ENCODE measurements at places on chromosomes 7 and 10.

DNA sequence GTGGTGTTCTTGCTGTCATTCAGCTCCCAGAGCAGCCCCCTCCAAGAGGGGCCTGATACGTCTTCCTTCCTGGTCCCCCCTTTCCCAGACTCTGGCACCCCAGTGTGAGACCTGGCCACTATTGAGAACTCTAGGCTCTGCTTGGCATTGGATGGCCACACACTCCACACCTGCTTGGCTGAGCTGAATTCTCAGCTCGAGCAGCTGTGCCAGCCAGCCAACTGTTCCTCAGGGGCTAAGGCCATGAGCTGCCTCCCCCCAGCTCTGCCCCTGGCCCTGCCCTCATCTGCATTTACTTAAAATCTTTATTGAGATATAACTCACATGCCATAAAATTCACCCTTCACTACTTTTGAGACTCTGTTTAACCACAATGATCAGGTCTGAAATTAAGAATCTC, 6.7 kb downstream of the TLL2 start:
- DNase-seq = no peak

DNA sequence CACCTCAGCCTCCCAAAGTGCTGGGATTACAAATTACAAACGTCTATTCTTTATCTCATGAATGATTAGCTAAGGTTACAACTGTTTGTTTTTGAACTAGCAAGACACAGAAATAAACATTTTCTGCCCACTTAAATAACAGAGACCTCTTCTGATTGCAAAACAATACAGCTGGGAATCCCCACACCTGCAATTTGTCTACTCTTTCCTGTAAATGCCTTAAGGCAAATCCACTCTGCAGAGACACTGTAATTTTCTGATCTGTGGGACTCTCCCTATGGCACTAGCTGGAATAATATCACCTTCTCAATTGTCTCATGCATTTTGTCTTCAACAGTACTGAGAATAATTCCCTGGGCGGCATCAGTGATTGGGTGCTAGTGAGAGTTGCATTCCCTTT, 149.3 kb upstream of the FAM3C start:
- no peak for DNase-seq

- DNase-seq = no peak
Observed at GRCh38 chr10:3714531-3714930, 70.5 kb downstream of the KLF6 start.

DNA sequence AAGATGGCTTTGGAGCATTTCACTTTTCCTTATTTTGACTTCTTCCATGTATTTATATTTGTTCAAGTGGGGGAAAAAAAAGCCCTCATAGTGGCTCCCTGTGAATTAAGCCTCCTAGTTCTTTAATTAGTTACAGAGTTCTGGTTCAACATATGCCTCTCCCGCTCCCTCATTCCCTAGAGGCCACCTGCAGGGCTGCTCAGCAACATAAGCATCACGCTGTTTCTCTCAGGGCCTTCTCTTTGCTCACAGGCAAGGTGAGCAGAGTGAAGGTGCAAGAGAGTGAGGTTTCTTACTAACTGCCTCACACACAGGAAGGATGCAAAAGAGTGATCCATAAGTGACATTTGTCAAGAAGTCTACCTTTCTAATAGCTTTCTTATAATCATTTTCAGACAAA, 196.7 kb downstream of the SEMA3E start:
- DNase-seq = no peak

DNA sequence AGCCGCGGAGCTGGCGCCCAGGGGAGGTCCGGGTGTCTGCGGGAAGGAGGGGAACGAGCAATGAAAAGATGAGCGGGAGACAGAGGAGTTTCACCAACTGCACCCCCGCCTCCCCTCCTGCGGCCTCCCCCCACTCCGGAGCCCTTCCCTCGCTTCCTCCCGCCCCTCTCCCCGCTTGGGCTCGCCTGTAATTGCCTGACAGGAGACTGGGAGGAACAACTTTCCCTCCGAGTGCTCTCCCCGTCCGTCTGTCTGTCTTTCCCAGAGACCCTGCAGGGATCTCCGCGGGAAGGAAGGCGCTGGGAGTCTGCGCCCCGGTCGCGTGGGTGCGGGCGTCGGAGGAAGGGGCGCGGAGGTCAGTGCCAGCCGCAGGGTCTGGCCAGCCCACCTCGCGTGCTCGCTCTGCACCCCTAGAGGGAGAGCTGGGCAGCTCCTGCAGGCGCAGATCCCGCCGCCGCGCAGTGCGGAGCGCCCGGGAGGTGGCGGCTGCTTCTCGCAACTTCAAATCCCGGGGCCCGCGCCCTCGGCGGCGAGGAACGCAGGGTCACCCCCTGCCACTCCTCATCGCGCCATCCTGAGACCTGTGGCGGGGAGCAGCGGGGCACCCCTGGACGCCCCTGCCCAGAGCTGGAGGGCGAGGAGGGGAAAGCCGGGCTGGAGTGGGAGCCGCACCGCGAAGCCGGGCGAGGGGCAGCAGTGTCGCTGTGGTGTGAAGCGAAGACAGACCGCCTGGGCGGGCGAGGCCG, 511 bp upstream of the NRP1 start:
- no peak for DNase-seq

- DNase-seq = no peak
Observed at GRCh38 chr7:23268746-23269145, 22.2 kb downstream of the GPNMB start.

- DNase-seq = no peak
Observed at GRCh38 chr10:101495324-101495925, 92.6 kb downstream of the POLL start.

DNA sequence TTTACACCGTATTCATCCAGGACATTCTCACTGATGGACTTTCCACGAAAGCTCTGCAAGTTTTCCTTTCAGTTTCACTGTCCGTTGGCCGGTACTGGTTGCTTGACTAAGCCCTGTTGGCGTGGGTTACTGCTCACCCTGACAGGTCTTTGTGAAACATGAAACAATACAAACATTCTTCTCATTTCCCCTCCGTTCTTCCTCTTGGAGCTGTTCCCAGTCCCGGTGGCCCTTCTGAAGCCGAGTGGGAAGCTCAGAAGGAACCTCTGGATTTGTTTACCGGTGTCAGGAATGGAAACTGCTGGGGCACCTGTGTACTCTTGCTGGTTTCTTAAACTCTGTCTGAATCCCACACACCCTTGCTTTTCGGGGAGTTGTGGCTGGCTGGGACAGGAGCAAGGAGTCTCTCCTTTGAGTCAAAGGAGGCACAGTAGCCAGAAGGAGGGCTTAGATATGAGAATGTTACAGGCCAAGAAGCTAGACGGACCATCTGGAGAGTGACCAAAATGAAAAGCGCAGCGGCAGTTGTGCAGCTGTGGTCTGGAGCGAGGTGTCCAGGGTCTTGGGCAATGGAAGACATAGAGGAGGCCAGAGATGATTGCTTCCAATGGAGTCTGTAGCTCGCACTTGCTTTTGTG, 45.7 kb downstream of the LYZL2 start:
- no peak for DNase-seq

DNA sequence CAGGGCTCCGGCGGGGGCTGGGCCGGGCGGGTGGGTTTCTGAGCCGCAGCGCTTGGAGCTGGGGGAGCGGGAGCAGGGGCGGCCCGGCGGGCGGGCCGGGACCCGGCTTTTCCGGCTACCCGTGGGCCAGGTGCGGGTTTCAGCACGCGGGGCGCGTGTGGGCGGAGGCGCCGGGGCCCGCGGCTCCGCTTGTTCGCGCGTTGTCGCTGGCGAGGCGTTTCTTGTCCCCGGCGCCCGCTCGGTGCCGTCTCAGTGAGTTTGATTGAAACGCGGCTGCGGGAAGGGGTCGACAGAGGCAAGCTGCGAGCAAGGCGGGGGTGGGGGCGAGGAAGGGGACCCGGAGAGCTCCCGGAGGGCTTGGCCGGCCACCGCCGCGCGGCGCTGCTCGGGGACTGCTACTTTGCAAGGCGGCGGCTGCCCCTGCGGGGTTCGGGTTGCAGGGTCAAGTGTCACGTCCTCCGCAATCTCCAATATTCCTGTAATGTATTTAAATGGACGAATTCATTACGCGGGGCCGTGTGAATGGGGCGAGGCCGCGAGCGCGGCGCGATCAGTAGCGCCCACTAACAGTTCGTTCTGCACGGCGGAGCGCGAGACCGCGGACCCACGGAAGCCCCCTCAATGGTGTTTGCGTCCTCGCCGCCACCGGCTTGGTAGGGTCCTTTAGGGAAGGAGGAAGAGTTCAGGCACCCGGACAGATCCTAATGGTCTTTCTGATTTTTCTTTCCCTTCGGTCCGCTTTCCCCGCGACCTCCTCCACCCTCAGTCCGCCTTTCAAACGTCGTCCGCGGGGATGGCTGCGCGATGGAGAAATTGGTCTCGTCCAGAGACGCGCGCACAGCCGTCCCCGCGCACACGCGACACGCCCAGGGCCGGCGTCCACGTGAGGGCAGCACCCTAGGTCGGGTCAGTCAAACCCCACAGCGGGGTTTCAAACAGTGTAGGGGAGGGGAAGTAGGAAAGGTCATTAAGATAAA, 76.9 kb downstream of the INSIG1 start:
- DNase-seq = no peak

- no peak for DNase-seq
Observed at GRCh38 chr7:137269240-137269639, 74.3 kb downstream of the PTN start.

- DNase-seq = no peak
Observed at GRCh38 chr10:104250371-104250770, 4.3 kb upstream of the GSTO1 start.

DNA sequence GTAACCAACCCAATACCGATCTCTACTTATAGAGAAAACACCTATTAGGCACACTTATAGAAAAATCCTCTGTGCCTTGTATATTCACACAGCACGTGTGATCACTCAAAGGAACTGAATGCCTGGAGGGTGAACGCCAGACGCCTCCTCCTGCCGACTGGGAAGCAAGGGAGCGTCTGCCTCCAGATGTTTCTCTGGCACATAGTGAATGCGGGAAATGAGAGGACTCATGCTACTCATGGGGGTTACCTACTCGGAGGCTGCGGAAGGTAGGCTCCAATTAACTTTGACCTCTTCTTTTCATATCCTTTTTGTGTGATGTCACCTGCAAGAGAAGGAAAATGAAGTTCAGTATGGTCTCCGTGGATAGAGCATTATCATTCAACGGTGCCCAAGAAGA, 203.3 kb downstream of the DIP2C start:
- no peak for DNase-seq

- no peak for DNase-seq
Observed at GRCh38 chr7:149261316-149261828, 624 bp upstream of the ZNF783 start.

GRCh38 chr7:91771394-91771793, 109.1 kb downstream of the MTERF1 start:
- DNase-seq = no peak

DNA sequence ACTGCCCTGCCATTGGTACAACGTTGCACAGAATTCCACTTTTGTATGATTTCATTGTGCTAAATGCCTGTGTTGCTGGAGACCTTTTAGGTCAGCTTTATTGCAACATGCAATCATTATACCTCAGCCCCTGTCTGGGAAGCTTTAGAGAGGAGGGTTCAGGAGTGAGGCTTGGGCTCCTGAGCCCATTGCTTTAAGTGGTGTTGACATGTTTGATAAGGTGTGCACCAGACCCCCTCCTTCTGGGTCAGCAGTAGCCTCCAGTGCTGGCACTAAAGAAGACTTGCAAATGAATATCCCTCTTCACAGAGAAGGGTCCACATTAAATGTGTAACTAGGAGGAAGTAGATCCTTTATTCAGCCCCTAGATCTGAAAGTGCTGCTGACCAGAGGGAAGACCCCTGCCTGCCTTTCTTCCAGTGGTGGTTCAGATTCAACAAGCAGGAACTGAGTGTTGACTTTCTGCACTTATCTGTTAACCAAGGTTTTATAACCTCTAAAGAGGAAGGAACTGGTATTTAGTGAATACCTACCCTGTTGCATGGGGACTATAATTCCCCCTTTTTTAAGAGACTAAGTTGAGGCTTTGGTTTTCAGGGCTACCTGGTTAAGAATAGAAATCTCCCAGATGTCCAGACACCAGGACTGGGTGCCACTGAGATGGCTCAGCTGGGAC, 369.4 kb upstream of the IGFBP3 start:
- no peak for DNase-seq

- DNase-seq = no peak
Observed at GRCh38 chr7:1418505-1419309, 40.6 kb downstream of the MICALL2 start.

DNA sequence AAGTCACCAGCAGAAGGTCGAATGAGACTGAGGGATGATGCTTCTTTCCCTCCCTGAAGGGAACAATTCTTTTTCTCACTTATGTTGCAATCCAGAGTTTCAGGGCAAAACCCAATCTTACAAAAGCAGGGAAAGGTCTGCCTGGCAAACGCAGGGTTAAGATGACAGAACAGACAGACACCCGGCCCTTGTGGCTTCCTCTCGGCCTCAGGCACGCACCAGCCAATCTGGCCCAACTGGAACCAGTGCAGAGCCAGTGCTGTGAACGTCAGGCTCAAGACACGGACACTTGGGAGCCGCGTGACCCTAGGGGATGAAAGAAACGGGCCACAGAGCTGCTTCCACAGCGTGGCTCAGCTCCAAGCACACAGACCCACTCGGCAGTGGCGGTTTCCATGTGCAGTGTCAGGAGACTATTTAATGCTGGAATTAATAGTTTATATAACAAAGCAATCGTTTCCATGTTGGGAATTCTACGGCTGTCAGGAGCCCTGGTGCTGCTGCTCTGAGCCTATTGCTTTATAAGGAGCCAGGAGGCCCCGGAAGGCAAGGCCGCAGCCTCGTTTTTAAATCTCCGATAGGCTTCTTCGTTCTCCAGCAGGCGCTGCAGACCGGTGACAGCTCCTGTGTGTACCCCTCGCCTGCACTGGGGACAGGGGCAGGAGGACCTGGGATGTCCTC, 198.4 kb downstream of the DIP2C start:
- DNase-seq = no peak

DNA sequence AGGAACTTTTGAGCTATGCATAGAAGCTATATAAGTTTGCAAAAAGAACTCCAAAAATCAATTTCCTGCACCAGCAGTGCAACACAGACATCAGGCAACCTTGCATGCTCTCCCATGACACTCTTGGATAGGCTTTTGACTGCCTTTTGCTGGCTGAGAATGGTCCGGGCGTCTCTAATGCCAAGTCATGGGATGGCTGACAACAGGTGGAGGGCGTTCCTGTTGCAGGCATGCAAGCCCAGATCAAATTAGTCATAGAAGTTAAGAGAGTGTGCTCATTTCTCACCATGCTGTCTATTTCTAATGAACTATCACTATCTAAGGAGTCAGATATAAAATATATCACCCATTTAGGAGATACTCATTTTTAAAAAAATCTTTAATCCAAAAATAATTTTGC, 8.4 kb downstream of the PLCE1 start:
- DNase-seq = no peak

- DNase-seq = no peak
Observed at GRCh38 chr10:11014671-11015445, 2.8 kb upstream of the CELF2 start.

GRCh38 chr10:93553482-93554315, 12.8 kb upstream of the FFAR4 start:
- no peak for DNase-seq
